ENCODE measurements at places on chromosomes 13 and 19. TPM values are rescaled to one million over a fixed set of nuclear protein-coding genes. Genes with fewer than 3 reads are reported as not detected.

The METTL21C gene
- total RNA-seq, result not detected

- DNase-seq, result no peak
These were observed 564 bp downstream of the NLRP12 start for GRCh38 chr19:53823380-53824120.

- DNase-seq, result no peak
These were observed 77.3 kb downstream of the ZNF486 start for GRCh38 chr19:20244356-20244755.

- DNase-seq, result no peak
These were observed 199.7 kb downstream of the TSHZ3 start for GRCh38 chr19:31149441-31149941.

DNA sequence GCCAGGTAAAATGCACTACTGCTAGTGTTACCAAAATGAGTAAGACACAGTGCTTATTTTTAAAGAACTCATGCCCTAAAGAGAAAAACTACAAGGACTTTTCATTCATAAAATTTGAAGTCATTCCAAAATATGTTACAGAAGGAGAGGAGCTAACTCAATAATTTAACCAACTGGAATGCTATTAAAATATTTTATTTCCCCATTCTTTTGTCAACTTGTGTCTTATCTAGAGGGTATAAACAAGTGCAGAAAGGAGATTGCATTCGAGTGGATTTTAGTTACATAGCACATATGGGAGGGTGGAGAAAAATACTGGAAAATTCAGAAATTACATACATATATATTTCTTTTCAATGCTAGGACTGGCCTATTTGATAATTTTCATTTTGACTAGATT, 131.0 kb upstream of the IRS2 start:
- DNase-seq, result no peak

DNA sequence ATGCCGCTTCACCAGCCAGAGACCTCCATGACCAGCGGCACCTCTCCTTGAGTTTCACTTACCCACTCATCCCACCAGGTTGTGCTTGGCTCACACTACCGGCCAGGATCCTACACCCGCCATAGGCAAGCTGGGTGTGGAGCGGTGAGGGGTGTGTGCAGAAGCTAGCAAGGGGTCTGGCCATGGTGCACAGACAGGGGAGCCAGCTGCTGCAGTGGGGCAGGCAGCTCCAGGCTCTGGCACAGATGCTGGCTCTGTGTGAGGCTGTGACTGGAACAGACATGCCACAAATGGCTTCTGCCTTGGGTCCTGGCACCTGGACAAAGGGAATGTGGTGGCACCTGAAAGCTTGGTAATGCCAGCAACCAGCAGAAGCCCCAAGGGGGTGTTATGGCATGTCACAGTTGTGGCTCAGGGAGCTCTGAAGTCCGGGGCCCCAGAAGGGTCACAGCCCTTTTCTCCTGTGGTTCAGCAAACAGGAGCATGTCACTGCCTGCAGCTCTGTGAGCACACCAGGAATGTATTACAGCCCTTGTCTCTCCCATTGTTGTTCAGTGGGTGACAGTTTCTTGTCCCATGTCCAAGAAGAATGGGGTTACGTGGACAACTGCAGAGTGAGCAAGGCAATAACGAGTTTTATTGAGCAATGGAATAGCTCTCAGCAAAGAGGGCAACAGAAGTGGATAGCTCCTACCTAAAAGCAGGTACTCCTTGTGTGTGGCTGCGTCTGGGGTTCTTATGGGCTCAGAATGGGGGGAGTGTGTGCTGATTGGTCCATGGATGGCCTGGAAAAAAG, 2791.0 kb upstream of the PCDH20 start:
- no peak for DNase-seq

The KIR2DL3 gene
- not detected for total RNA-seq

The HCN2 gene
- 0.97 TPM for total RNA-seq

The KCNC3 gene
- total RNA-seq, result 0.15 TPM

Measured in Daoy (cell line).